ENCODE measurements at places on chromosomes 2 and 18.

DNA sequence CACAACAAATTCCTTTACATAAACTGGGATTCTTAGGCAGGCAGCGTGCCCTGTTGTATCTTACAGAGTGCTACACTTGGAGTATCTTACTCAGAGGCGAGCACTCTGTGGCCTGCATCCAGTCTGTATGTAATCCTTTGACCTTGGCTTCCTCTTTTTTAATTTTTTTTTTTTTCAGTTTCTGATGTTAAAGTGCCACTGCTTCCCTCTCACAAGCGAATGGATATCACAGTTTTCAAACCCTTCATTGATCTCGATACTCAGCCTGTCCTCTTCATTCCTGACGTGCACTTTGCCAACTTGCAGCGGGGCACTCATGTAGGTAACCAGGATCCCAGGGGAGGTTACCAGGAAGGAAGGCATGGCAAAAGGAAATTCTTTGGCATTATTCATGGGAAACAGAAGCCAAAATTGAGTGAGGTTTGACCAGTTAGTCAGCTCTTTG is 40.4 kb downstream of the GRHL1 start:
- DNase-seq, result no peak

GRCh38 chr18:3256693-3257626 is 5.0 kb upstream of the MYL12B start:
- no peak for DNase-seq

GRCh38 chr2:199308567-199308966 is 149.2 kb downstream of the SATB2 start:
- no peak for DNase-seq

DNA sequence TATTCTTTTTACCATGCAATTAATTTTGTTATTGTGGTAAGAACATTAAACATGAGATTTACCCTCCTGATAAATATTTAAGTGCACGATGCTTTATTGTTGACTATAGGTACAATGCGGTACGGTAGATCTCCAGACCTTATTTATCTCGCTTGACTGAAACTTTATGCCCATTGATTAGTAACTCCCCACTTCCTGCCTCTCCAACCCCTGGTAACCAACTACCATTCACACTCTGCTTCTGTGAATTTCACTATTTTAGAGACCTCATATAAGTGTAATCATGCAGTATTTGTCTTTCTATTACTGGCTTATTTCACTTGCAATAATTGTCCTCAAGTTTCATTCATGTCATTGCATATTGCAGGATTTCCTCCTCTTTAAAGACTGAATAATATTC is 195.7 kb upstream of the ID2 start:
- no peak for DNase-seq

- DNase-seq, result no peak
Measured at GRCh38 chr2:238326801-238327365, 6.6 kb downstream of the TRAF3IP1 start.
